ENCODE measurements at places on chromosomes 16 and 17.

DNA sequence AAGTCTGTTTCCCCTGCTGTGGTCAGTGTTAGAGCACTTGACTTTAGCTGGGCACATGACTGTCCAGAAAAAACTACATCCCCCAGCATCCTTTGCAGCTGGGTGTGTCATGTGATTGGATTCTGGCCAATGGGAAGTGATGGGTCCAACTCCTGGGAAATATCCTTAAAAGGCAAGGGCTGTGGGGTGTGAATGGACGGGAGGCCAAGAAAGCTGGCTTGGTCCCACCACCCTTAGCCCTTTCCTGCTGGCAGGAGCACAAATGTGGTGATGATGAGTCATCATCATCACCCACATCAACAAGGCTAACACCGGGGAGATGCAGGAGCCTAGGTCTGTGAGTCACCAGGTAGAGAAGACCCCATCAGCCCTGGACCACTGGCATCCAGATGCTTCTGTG, 341.7 kb downstream of the C16orf95 start:
- peak; percentile 49 for DNase-seq

DNA sequence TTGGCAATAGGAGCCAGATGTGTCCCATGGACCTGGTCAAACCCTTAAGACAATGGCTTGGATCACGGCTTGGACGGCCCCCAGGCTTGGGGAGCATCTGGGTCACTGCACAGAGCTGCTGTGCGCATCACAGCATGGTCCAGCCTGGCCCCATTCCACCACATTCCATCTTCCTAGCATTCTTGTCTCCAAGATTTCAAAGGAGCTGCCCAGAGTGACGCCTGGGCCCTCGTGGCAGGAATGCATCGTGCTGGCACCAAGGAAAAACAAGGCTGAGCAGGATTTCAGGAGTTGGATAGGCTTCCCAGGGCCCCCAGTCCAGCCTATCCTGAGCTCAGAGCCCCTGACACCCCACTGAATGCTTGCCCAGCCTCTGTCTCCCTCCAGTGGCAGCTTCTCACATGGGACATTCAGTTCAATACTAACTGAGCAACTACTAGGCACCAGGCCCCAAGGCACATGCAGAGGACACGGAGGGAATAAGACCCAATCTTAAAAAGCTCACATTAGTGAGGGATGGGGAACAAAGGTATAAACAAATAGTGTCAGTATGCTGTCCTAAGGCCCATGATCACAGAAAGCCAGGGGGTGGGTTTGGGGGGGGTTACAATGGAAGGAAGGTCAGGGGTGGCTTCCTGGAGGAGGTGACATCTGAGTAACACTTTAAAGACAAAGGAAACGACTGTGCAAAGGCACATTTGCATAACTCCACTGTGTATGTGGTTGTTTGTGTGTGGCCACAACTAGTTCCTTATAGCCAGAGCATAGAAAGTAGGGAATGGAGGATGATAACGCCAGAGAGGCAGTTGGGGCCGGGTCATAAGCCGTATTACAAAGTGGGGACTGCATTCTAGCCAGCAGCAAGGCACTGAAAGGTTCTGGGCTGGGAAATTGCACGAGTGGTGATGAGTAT, 34.1 kb downstream of the TK2 start:
- DNase-seq, result peak; percentile 91

- DNase-seq, result no peak
Observed at GRCh38 chr17:17363638-17364337, 60.6 kb downstream of the NT5M start.

- no peak for DNase-seq
Observed at GRCh38 chr16:85759136-85759535, 8.2 kb upstream of the C16orf74 start.

DNA sequence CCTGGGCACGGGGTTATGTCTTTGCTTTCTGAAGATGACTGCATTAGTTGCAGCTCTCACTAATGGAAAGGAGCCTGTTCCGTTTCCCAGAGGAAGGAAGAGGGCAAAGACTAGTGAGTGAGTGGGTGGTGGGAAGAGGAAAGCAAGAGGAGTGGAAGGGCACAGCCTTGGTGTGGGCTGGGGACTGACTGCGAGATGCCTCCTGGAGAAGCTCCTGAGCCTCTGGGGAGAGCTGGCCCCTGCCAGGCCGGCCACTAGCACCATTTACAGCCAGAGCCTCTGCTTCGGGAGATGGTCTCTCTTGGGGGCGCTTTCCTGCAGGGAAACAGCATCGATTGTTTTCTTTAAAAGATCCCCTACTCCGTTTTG, 825 bp upstream of the RHBDL3 start:
- no peak for DNase-seq

DNA sequence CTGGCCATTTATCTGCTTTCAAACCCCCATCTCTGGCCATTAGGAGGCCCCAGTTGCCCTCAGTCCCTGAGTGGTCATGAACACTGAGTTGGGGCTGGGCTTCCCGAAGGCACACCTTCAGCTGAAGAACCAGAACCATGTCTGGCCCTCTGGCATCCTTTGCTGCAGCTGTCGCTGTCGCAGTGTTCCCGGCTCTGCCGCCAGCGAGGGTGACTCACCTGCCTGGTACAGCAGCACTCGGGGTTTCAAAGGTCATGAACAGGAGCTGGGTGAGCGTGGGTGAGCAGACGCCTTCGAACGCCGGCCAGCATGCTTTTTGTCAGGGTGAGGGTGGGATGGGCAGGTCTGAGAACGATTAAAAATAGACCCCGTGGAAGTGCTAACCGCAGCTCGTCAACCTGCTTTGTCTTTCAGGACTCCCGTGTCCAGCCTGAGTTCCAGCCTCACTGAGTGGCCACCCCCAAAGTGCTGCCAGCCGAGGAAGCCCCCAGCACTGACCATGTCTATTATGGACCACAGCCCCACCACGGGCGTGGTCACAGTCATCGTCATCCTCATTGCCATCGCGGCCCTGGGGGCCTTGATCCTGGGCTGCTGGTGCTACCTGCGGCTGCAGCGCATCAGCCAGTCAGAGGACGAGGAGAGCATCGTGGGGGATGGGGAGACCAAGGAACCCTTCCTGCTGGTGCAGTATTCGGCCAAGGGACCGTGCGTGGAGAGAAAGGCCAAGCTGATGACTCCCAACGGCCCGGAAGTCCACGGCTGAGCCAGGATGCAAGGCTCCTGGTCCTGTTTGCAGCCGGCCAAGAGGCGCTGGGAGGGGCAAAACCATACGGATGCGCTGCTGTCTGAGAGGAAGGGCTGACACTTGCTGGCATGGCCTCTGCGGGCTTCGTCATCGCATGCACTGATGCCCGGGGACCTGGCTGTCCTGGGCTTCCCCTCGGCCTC, 7.6 kb downstream of the SNN start:
- no peak for DNase-seq

DNA sequence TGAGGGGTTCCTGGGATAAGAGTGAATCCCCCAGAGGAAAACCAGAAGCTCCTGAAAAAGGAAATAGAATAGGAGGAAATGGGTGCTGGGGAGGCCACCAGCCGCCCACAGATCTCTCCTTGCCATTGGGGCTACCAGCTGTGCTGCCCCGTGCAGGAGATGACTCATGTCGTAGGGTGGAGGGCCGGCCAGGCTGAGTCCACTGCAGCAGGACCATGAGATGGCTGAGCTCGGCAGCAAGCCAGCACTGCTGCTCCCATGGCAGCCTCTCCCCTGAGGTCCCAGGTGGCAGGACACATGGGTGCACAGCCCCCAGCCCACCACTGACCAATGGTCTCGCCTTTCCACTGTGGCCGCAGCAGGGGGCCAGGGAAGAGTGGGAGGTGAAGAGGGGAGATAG, 95.5 kb downstream of the GNAO1 start:
- no peak for DNase-seq

DNA sequence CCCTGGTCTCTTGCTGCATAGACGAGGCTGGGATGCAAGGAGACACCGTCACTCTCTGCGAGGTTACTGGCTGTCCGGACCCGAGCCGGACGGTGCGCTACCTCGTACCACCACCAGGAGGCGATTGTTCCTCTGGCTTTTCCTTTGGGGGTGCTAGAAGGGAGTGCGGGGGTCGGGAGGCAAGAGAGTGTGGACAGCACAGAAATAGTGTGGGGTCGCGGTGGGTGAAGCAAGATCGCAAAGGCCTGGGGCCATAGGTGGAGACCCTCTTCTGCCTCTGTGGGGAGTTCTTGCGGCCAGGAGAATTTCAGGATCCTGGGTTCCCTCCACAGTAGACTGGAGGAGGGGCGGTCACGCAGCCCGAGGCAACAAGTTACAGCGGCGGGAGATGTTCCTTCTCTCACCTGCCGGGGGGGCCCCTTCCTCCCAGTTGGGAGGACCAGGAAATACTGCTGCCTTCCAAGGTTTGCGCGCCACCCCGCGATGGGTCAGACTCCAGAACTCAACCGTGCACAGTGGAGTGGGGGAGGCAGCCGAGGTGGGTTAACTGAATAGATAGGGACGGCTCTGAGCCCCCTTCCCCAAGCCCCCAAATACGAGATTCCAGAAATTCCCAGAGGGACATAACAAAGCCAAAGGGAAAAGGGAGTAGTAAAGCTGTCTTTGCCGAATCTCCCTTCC, 6.9 kb downstream of the PHOSPHO1 start:
- DNase-seq, result no peak

DNA sequence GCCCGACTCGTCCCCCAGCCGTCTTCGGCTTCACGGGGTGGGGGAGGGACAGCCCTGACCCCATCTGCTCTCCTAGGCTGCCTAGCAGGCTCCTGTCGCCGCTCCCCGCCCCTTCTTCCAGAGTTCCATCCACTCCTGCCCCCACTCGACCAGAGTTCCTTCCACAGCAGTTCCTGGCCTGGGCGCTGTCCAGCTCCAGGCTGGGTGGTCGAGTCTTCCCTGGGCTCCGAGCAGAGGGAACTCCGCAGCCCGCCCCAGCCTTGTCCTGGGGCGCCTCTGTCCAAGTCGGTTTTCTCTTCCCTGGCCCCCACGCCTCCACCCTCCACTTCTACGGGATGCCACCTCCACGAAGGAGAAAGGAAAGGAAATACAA, 1.4 kb downstream of the PYY start:
- no peak for DNase-seq

- DNase-seq, result peak; percentile 50
Observed at GRCh38 chr16:14325502-14326401, 254.6 kb downstream of the MRTFB start.

DNA sequence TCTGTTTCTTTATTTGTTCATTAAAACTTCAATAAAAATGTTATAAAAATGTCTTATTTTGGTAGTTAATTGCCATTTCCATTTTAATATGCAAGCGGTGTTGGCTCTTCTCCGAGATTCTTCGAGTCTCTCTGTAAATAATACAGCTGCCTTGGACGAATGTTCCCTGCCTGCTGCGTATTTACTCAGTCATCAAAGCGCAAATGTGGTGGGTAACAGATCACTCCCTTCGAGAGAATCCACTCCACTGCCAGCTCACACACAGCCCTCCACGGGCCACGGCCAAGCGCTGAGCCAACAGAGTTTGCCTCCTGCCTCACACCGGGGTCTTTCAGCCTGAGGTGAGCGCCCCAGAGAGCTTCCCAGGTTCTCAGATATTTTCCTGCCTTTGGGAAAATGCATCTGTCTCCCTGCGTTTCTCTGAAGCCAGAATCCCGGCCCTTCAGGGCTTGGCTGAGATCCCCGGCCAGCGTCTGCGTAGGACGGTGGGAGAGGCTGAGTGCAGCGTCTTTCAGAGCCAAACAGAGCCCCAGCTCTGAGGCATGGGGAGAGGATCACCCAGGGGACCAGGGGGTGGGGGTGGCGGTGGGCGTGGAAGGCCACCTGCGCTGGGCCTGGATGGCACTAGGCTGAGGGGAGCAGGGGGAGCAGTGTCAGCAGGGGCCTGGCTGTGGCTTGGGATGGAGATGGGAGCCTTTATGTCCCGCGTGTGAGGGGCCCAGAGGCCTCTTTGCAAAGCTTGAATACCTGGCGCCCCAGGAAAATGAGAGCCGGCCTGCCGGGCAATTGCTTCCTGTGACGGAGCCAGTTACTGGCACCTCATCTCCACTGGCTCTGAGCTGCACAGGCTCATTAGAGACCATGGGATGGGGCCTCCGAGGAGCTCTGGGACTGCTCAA, 248.7 kb downstream of the RBFOX3 start:
- no peak for DNase-seq

DNA sequence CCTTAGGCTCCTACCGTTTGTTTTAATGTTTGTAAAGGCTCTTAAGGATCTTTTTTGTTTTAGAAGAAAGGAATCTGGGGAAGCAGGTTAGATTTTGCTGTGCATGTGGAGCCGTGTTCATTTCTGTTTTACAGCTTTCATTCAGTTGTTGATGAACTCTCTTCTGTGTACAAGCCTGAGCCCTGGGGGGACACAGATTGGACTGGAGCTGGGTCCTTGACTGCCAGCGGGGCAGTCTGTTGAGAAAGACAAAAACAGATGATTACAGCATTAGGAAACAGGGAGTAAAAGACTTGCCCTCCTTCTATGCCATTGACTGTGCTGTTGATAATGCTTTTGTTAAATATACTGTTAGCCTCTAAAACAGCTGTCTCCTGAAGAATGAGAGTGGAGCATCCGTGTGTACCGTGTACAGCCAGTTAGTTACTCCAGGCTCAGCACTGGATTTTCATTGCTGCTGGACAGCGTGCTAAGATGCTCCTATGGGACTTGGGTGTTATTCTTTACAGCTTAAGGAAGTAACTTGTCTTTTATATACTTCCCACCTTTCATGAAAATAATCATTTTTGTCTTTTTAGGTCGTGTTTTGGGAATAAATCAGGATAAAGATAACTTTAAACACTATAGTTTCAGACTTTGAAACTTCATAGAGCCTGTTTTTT, 3.2 kb downstream of the MAP1LC3B start:
- no peak for DNase-seq
